GM23248 (cell line): ENCODE measurements at places on chromosomes 6 and 20.

GRCh38 chr6:39646751-39647420, 78.3 kb downstream of the KIF6 start:
- DNase-seq: no peak

DNA sequence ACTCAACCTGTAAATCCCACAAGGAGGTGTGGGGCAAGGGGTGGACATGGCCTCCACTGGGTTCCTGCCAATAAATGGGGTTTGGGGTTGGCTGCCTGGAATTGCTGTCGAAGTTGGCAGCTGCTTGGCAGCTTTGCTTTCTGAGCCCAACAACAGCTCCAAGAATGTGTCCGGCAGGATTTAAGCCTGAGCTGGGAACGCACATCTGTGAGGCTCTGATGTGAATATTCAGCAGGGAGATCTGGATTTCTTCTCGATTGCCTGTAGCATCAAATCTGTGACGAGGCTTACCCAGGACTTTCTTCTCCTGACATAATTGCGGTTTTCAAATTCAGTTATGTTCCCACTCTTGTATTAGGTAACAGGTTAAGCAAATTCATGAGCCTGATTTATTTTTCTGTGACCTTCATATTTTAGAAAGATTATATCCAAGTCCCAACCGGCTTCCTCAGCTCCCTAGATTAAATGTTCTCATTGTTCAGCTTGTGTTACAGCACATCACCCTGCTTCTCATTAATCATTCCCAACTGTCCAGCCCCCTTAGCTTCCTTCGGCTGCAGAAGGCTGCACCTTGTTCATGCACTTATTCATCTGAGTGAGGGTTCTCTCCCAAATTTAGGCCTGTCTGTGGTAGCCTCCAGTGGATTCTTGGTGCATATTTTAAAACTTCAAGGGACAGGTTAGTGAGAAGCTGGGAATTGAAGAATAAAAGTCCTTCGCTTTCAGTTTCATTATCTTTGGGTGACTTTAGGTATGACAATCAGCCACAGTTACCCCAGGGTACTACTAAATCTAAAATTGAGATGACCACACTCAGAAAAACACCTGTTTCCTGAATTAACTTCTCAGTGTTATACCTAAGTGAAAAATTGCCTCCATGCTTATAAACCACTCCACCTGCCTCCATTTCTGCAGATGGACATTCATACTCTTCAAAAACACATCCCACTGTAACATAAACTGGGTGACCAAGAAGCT, 310.0 kb downstream of the ESR1 start:
- DNase-seq: no peak

DNA sequence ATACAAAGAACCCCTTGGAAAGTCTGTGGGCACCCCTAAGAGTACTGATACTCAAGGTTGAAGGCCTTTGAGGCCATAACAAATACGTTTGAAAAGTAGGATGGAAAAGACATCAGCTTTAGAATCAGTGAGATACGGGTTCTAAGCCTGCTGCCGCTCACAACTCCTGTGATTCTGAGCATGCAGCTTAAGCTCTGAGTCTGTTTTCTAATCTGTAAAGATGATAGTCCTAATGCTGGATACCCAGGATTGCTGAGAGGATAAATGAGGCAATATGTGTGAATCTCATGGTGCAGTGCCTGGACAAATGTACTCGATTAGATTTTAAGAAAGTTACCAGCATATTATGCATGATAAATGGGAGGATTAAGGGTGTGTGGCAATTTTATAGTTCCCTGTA, 321.0 kb upstream of the HSF2 start:
- no peak for DNase-seq

DNA sequence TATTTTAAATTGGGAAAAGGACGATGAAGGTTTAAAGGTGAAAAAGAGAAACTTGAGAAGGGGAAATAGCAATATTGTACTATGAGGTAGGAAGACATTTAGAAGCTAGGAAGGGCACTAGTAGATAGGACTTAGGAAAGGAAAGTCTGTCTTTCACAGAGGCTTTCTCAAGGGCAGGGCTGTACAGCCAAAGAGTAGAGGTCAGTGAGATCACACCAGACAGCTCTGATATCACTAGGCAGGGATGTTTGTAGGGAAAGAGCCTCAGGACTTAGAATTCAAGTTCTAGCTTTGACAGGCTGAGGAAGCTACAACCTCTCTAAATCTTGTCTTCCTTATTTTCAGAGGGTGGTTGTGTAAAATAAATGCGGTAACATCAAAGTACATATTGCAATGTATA, 160.4 kb upstream of the SLC22A16 start:
- no peak for DNase-seq

DNA sequence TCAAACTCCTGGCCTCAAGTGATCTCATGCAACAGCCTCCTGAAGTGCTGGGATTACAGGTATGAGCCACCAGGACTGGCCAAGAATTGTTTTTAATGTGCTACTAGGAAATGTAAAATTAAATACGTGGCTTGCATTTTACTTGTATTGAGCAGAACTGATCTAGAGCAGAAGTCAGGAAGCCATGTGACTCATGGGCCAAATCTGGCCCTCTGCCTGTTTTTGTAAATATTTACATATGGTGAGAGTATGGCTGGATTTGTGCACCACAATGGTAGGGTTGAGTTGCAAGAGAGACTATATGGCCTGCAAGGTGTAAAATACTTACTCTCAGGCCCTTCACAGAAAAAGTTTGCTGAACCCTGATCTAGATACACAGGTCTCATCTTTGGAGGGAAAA, 75.8 kb downstream of the LAMP5 start:
- DNase-seq: peak; percentile 17

DNA sequence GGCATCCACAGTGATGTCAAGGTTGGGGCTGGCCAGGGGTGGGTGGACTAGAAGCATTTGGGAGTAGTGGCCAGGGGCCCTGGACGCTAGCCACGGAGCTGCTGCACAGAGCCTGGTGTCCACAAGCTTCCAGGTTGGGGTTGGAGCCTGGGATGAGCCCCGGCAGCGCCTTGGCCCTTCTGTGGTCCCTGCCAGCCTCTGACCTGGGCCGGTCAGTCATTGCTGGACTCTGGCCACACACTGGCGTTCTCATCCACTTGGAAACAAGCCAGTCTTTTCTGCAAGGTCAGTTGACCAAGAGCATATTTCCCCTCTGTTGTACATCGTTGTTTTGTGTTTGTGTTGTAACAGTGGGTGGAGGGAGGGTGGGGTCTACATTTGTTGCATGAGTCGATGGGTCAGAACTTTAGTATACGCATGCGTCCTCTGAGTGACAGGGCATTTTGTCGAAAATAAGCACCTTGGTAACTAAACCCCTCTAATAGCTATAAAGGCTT, 8.4 kb downstream of the PSMA7 start:
- DNase-seq: peak; percentile 48

GRCh38 chr6:6723361-6723760, 134.8 kb downstream of the LY86 start:
- no peak for DNase-seq

DNA sequence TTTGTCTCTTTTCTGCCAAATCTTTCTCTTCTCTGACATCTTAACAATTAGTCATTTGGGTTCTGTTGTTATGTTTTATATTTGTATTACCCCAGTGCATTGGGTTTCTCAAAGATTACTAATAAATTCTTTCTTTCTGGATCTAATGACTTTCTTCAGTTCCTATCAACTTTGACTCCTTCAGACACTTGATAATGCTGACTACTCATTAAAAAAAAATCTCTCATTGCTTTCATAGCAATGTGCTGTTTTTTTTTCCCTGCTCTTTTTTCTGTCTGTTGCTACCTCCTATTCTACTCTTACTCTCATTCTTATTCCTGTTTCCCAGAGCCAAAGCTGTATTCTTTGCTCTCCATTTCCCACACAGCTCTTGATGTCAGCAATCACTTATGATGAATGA, 81.3 kb upstream of the MAP3K7 start:
- DNase-seq: no peak

GRCh38 chr6:27422651-27423332, 34.2 kb downstream of the ZNF391 start:
- peak; percentile 23 for DNase-seq

DNA sequence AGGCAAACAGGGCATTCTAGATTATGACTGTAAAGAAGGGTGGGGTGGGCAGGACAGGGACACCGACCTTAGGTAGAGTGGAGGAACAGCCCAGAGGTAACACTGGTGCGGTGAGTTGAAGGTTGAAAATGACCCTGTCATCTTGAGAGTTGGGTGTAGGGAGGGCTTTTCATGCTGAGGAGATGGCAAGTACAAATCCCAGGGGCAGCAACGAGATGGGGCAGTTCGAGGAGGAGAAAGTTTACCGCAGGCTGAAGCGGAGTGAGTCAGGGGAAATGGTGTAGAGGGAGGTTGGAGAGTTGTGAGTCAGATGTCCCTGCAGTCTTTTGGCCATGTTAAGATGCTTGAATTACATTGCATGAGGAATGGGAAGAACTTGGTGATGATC, 101.1 kb downstream of the HIVEP1 start:
- peak; percentile 56 for DNase-seq

DNA sequence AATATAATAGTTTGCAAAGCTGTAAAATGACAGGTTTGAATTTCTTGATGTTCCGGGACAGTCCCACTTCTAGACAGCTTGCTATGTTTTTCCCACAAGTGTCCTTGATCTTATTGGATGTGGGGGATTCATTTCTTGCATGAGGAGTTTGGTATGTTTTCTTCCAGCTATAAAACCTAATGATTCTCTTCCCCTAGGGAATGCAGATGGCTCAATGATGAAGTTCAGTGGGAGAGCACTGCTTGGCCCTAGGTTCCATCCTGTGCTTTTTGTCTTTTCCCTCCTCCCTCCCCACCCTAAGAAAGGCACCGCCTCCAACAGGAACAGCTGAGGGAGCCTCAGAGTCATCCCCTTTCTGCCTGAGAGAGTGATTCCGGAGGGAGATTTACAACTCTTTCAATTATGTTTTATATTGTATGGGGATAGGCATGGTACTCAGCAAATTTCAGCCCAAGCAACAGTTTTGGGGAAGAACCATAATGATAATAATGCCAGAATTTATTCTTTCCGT, 149.2 kb downstream of the PHACTR1 start:
- no peak for DNase-seq

DNA sequence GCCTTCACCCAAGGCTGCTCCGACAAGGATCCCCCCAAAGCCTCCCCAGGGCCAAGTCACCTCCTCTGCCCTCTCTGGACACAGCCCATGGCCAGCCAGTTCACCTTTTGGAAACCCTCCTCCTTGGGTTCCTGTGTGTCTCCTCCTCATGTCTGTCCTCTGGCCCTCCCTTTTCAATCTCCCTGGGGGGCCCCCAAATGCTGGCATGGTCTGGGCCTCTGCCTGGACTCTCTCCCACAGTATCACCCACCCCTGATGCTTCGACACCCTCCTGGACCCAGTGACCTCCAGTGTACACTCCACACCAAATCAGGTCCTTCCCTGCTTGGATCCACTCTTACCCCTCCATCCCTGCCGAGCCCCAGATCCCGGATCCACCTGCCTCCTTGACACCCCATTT, 46.7 kb upstream of the NNAT start:
- no peak for DNase-seq

GRCh38 chr20:54294094-54294493, 86.2 kb downstream of the PFDN4 start:
- DNase-seq: no peak

GRCh38 chr20:54107600-54108325, 37.4 kb upstream of the BCAS1 start:
- DNase-seq: no peak

DNA sequence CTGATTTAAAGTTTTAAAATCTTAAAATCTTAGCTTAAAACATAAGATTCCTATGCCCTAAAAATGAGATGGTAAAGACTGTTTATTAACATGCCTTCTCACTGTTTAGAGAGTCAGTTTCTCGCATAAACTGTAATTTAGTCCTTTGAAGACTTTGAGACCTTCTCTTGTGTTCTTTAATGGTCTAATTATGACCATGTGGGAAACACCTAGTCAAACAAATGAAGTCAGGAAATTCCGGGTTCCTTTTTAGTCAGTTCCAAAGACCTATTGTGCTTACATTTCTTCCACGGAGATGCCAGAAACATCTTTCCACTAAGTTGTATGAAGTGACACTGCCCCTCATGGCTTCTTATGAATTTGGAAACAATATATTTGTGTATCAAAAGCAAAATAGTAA, 64.2 kb upstream of the KIF25 start:
- DNase-seq: no peak

GRCh38 chr6:21847711-21848480, 254.3 kb downstream of the SOX4 start:
- peak; percentile 8 for DNase-seq

GRCh38 chr6:92767101-92767500, 652.3 kb downstream of the EPHA7 start:
- DNase-seq: no peak

DNA sequence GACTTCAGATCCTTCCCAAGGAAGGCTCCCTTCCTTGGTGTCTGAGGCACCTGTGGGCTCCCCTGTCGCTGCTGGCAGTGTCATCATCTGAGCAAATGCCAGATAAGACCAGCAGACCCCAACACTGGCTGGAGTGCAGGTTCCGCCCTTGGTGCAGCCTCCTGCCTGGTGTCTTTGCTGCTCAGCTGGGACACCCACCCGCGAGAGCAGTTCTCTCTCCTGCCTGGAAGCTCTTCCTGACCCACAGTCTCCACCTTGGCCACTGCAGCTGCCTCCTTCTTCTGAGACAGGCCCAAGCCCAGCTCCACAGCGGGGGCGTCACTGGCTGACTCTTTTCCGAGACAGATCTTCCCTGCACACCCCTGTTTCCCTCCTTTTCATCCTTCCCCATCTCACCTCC, 395.7 kb upstream of the MAP3K7 start:
- DNase-seq: no peak

GRCh38 chr6:25387911-25388310, 108.7 kb downstream of the CARMIL1 start:
- no peak for DNase-seq

DNA sequence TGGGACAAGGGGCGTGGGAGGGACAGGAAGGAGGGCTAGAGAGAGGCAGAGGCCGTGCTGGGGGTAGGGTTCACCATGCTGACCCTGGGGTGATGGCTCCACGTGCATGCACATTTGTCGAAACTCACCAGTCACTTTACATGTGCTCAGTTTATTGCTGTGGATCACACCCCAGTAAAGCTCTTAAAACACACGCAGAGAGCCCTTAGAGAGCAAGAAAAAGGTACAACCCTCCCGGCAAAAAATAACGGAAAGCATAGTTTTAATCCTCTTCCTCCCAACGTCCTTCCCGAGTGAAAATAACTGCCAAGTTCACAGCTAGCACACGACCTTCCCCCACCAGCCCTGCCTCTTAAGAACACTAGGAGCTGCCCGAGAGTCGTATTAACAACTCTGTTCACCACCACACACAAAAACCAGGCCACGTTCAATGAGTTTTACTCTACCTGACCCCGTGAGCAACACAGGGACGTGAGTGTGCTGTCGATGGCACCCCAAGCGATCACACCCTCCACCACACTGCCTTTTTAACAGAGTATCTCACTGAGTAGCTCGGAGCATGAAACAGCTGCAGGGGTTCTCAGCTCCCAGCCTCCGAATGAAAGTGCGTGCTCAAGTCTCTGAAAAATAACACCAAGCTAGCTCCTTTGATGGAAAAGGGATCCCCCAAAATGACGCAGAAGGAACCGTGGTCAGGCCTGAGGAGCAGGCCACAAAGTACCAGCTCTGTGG, 39.7 kb downstream of the TAF4 start:
- peak; percentile 90 for DNase-seq

- peak; percentile 24 for DNase-seq
Observed at GRCh38 chr6:56193846-56194245, 53.5 kb downstream of the COL21A1 start.
